AG04450 (cell line): ENCODE measurements at places on chromosomes 7 and 10.

DNA sequence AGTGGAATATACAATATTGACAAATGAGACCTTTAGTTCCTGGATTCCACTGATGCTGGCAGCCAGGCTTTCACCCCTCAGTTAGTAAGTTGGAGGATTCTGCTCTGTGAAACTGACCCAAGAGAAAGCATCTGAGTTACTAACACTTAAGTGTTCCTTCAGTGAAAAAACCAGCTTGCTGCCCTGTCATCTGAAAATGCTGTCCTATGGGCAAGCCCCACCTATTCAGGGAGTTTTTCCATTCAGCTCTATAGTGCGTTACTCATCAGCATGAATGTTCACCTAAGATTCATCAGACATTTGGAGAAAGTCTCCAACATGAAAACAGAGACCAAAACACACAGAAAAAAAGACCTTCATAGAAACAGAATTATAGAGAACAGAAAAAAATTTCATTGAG is 37.9 kb downstream of the PRPF18 start:
- no peak for DNase-seq

DNA sequence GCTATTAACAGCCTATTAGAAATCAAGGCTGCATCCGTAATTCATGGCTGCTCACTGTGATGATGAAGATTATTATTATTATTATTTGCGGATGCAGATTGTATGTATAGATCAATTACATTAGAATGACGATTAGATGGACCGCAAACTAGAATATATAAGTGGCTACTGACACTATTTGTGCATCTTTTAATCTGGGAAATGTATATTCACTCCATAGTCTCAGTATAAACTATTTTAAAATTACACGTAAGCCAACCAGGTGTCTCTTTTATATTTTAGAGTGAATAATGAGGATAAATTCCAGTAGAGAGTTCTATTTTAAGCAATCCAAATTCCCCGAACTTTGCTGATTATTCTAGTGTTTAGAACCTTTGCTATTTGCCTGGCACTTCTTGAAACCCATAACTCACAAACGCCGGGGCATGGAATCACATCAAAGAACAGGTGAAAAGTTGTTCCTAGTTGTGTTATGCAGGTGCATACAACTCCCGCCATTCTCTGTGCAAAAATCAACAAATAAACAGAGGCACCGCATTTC is 509 bp upstream of the ING3 start:
- no peak for DNase-seq

GRCh38 chr7:93949423-93949822 is 27.9 kb downstream of the GNG11 start:
- peak; percentile 36 for DNase-seq

GRCh38 chr7:476736-477360 is 42.8 kb downstream of the PDGFA start:
- DNase-seq: no peak

DNA sequence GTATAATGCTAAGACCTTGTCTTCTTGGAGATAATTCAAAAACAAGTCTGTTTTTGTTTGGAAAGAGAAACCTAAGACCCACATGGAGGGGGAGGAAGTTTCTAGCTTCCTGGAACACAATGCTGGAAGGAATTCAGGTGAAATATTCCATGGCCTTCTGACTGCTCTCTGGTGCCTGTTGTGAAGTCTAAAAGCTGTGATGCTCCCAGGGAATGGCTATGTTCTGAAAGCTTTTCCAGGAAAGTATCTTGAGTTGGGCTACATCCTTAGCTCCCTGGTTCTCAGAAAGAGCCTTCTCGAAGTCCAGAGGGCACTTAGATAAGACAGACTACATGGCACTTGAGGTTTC is 12.5 kb upstream of the PFKP start:
- no peak for DNase-seq
